LHCN-M2 (cell line): ENCODE measurements at places on chromosomes 2 and 18. TPM values are rescaled to one million over a fixed set of nuclear protein-coding genes. Genes with fewer than 3 reads are reported as not detected.

- no peak for DNase-seq
Measured at GRCh38 chr18:54762386-54762785, 65.9 kb upstream of the RAB27B start.

DNA sequence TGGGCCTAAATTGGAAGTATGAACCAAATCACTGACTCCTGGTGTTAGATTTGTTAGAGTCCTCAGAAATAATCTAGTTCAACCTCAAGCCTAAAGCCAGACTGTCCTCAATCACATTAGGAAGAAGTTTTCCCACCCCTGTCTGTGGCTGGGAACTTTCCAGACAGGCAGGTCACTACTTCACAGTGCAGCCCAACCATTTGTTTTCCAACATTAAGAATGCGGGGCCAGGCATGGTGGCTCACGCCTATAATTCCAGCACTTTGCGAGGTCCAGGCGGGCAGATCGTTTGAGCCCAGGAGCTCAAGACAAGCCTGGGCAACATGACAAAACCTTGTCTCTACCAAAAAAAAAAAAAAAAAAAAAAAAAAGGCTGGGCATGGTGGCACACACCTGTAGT is 5.5 kb upstream of the OSBPL1A start:
- no peak for DNase-seq

DNA sequence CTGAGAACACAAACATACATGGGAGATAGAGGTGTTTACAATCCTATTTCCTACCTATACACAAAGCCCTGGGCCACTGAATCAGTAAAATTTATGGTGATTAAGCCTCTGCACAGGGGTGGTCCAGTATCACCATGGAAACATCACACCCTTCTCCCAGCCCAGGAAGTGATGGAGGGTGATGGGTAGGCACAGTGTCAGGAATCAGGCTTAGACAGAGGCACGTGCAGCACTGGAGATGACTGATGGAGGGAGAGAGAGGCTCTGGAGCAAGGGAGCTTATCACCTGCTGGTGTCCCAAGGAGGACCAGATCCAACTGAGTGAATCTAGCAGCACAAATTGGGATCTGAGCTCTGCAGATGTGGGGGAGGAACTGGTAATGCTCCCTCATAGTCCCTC is 117.2 kb downstream of the RPIA start:
- DNase-seq, result no peak

GRCh38 chr2:54903736-54904554 is 146.3 kb downstream of the RTN4 start:
- peak; percentile 100 for DNase-seq

- DNase-seq, result no peak
Measured at GRCh38 chr2:20044778-20045177, 6.7 kb downstream of the LAPTM4A start.

DNA sequence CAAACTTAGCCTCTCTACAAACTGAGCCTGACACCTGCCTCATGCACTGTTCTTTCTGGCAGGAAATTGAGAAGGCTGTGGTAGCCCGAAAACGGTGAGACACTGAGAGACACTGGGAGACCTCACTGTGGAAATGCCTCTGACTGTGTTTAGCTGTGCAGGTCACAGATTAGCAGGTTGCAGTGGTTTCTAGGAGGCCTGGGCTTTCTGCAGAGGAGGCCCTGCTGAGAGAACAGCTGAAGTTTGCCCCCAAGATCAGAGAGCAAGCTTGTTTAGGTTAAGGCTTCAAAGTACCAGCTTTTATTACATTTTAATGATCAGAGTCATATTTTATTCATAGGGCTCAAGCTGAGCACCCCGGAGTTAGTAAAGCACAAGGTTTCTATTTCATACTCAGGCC is 68.7 kb upstream of the LYPD6 start:
- peak; percentile 21 for DNase-seq

DNA sequence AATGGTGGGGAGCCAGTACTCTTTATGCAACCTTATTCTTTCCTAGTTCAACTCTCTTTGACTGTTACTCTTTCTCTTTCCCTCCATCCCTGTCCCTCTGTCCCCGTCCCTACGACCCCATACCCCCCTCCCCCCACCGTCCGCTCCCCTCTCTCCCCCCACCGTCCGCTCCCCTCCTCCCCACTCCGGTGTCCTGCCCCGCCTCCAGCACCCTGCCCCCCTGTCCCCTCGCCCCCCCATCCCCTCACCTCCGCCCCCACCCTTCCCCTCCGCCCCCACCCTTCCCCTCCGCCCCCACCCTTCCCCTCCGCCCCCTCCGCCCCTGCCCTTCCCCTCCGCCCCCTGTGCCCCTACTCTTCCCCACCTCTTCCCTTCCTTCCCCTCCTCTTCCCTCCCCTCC is 128.4 kb downstream of the LPIN1 start:
- no peak for DNase-seq

Gene AKAIN1
- total RNA-seq, result not detected in 2 replicates

Gene CRACDL
- total RNA-seq, result not detected in 2 replicates

Gene CBLN2
- total RNA-seq, result not detected in 2 replicates

Gene ESCO1
- 11.9 and 14.4 TPM in 2 replicates for total RNA-seq

Gene RALBP1
- 67.3 and 70.8 TPM in 2 replicates for total RNA-seq
